ENCODE measurements at places on chromosomes 3 and 15.

DNA sequence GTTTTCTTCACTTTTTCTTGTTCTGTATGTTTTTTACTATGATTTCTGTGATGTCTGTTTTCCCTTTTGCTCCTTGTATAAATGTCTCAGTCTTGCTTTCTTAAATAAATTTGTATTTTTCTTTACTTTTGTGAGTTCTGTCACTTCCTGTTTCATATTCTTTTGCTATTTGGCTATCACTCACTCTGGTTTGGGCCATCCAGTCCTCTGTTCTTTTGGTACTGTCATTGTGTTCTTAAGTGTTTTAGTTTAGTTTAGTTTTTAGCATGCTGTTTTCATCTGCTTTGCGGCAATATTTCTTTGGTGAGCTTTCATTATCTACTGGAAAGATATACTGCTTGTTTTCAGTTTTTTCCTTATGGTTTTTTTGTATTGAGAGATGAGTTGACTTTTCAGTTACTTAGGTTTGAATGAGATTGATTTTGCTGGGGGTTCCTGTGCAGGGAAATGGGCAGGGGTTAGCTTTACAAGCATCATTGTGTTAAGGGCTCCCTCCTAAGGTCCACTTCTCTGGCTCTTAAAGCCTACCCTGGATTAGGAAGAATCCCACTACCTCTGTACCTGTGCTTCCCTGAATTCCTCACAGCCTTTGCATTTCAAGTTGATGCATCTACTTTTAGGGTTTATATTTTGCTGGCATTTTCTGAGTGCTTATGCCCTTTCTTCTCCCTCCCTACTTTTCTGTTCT is 35.1 kb downstream of the PDCD6IP start:
- DNase-seq, result no peak

- no peak for DNase-seq
Observed at GRCh38 chr3:191628571-191628970, 167.6 kb downstream of the PYDC2 start.

- DNase-seq, result no peak
Observed at GRCh38 chr15:96409215-96410138, 79.0 kb downstream of the NR2F2 start.

GRCh38 chr3:57998366-57999283 is 9.6 kb upstream of the FLNB start:
- no peak for DNase-seq

DNA sequence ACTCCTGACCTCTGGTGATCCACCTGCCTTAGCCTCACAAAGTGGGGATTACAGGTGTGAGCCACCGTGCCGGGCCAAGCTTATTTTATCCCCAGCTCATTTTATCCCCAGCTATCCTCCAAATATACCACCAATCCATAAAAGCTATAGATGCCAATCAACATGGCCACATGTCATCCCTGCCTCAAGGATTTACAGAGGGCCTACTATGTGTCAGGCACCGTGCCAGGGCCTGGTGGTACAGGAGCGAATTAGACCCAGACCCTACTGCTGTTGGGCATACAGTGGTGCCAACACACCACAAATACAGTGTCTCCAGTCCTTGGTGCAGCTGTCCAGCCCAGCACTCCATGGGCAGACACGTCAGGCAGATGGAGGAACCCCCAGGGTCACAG is 73.4 kb downstream of the SCN5A start:
- DNase-seq, result no peak

- peak; percentile 34 for DNase-seq
Observed at GRCh38 chr3:90015688-90016356, 908.4 kb downstream of the EPHA3 start.

DNA sequence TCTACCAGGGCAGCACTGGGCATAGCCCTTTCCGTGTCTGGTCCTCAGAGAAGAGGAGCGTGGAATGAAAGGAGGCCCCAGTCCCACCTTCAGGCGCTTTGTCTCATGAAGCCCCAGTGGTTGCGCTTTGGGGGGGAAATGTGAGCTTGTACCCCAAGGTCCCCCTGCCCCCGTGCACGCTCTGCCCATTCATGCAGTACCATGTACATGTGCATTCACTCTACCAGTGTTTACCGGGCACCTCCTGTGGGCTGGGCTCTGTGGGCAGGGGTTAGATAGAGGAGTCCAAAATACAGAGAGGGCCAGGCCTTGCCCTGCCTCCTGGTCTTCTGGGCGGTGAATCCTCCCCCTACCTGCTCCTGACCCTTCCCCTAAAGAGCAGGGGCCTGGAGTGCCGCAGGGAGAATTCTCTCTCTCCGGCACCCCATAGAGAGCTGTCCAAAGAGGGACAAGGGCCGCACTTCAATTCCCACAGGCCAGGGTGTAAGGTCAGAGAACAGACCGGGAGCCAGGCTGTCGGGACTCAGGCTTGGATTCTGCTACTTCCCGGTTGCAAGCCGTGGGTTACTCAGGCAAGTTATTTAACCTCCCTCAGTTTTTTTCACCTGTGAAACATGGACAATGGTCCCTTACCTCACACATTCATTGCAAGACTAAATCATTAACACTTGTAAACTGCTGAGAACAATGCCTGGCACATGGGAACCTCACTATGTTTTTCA is 153.4 kb downstream of the MEGF11 start:
- DNase-seq, result no peak

DNA sequence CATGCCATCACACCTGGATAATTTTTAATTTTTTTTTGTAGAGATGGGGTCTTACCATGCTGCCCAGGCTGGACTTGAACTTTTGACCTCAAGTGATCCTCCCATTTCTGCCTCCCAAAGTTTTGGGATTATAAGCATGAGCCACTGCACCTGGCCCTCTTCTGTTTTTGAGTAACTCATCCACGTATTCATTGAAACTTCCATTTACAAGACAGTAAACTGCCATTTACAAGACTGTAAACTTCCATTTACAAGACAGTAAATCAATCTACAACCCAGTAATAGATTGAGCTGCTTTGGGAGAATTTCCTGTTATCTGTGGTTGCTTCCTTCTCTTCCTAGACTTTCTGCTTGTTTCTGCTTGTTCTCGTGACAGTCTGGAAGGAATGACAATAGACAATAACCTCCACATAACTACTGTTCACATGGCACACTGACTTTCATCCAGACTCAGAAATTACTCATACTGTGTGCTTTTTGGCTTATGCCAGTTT is 114.7 kb upstream of the CCNL1 start:
- DNase-seq, result no peak

DNA sequence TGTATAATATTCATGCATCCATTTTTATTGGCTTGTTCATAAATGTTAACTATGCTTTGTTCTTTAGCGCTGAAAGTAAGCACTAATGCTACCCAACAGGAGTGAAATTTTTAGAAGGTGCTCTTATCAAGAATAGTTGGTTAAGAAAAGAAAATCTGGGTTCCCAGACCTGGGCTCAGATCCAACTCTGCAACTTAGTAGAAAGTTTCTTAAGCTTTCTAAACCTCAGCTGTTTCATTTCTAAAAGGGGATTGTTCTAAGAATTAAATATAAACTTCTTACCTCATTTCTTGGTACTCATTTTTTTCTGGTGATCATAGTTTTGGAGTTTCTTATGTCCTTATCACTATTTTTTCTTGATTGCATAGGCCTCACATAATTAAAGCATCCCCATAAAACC is 12.1 kb downstream of the ARPP21 start:
- no peak for DNase-seq

GRCh38 chr3:177438596-177439220 is 241.4 kb upstream of the TBL1XR1 start:
- DNase-seq, result no peak

GRCh38 chr3:34175636-34176176 is 377.3 kb downstream of the PDCD6IP start:
- peak; percentile 9 for DNase-seq

DNA sequence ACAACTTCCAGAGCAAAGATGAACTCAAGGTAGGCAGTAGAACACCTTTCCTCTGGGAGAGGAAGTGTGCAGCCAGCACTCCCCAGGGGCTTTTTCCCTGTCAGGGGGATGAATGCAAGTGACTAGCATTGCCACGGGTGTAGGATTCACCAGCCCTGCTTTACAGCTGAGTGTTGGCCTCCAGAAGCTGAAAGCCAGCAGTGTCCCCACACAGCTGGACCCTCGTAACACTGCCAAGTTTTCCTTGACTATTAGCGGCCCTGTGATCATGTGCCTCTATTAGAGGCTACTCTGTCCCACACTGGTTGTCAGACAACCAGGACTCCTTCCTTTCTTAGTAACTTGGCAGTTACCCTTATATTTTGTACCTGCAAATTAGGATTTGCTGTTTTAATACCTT is 104.9 kb upstream of the MANF start:
- no peak for DNase-seq

- DNase-seq, result no peak
Observed at GRCh38 chr3:20325563-20325962, 139.6 kb upstream of the SGO1 start.

DNA sequence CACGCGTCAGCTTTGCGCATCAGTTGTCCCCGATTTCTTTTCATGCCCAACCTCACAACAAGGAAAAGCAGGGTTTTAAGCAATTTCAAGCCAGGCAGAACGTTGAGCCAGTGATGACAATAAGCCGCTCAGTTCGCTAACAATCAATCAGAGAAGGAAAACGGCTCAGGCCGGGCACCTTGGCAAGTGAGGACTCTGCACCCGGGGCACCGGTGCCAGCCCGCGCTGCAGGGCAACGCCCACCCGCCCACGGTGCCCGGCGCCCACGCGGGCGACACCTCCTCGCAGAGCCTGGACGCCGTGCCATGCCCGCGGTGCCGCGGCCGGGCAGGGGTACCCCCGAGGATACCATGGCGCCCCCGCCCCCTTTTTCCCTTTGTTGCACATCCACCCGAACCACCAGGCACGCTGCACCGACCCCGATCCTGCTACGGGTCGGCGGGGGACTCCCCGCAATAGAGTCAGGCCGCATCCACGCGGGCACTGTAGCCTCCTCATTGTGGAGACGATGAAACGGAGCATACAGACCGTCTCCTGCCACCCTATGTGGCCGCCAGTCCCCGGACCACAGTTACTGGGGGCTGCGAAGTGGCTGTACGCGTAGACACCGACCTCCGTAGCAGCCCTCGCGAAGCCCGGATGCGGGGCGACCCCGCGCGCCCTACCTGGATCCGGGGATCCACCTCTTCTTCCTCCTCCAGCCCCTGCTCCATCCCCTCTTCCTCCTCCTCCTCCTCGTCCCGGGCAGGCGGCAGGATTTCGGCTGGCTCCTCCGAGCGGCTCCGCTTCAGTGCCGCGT is 581 bp downstream of the SH3BP5 start:
- peak; percentile 34 for DNase-seq

GRCh38 chr3:194075802-194076460 is 60.0 kb upstream of the HES1 start:
- DNase-seq, result peak; percentile 68

DNA sequence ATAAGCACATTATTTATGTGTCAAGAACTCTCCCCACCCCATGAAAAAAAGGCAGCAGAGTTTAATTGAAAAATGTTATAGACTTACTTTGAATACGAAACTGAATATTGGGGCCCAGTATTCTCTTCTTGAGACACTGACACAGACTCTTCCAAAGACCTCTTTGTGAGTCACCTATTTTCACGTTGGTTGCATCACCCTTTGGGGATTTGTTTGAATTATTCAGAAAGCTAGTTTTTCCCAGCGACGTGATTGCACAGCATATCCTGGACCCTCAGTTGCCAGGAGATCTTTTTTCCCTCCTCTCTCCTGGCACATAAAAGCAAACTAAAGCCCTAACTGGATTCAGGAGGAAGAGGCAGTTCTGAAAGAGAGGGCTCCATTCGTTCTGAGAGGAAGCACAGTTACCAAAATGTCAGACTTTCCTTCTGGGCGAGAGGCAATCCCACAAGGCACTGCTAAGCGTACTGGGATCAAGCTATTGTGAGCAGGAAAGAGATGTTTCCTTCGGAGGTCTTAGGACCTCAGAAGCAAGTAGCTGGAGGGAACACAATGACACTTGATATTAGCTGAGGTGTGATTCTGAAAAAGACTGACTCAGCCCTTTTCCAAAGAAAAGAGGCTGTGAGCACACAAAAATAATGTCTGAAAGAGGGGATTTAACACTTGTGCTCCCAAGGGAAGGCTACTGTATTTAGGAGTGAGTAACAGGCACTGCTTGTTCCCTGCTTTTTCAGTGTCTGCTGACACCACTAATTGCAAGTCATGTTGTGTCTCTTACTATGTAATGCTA is 65.8 kb upstream of the CADPS start:
- no peak for DNase-seq

- no peak for DNase-seq
Observed at GRCh38 chr3:178546079-178546478, 9.8 kb downstream of the KCNMB2 start.

GRCh38 chr3:83065851-83066460 is 1304.5 kb upstream of the GBE1 start:
- DNase-seq, result no peak

DNA sequence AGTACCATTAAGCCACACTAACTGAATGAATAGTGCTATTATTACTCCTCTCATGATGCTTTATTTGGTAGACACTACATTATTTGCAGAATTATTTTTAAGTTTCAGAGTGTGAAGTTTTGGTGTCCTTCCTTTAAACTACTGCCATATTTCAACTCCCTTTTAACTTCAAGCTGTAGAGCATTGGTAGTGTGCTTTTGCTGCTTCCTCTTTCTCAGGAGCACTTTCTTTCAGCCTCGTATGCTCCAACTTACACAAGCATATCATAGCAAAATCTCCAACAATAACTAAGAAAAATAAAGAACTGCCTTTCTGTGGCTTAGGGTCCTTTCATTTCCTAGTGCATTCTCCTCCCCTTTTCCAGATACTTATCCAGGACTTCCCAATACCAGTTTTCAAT is 476.4 kb upstream of the AGTR1 start:
- DNase-seq, result no peak

DNA sequence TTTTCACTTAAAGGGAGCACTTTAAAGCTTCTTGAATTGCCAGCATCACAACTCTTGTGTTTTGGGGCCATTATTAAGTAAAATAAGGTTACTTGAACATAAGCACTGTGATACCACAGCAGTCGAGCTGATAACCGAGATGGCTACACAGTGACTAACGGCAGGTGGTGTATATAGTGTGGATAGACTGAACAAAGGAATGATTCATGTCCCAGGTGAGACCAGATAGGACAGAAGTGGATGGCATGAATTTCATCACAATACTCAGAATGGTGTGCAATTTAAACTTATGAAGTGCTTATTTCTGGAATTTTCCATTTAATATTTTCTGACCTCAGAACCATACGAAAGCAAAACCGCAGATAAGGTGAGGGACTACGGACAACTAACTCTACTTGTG is 40.2 kb downstream of the PBRM1 start:
- DNase-seq, result peak; percentile 14

DNA sequence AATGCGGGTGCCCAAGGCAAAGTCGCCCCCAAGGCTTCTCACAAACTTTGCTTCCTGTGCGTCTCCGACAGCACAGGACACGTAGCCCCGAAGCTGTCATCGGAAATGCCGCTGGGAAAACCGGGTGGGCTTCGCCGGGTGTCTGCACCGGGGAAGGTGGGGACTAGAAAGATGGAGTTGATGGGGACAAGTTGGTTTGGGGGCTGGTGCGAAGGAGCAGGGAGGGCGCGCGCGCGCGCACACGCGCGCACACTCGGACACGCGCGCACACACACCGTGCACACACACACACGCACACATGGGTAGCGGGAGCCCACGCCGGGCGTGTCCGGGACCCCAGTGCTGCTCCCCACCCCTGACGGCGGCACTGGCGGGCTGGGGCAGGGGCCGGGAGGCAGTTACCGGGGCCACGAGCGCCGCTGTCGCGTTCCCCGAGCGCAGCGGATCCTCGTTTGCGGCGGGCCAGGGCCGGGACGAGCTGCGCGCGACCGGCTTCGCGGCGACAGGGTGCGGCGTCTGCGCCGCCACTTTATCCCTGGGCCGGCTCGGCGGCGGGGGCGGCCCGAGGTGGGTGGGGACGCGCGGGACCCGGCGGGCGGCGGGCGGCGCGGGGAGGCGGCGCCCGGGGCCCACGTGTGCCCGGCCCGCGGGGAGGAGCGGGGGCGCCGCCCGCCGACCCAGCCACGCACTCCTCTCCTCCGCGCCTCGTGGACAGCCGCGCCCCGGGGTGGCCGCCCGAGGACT is 539 bp upstream of the MGLL start:
- peak; percentile 51 for DNase-seq

Measured in DMS53 (cell line).